ENCODE measurements at places on chromosomes 7 and 10.
A peak's percentile ranks its signal among the peaks of the same experiment; 100 is the strongest.

DNA sequence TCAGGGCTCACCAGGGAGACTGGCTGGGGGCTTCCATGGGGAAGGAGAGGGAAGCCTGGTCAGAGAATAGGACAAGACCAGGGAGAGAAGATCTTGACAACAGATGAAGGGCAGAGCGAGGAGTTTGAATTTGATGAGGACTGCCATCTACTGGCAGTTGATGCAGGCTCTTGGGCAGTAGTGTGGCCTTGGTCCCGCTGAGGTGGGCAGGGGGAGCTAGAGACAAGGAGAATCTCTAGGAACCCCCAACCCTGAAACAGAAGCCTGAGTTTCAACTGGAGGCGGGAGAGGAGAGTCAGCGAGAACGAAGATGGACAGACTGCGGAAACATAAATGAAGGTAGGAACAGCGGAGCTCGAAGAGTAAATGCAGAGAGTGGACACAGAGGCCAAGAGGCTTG is 81.0 kb downstream of the PPP1R3C start:
- DNase-seq = peak; percentile 82

GRCh38 chr7:75572396-75572795 is 80.3 kb downstream of the SPDYE5 start:
- no peak for DNase-seq

DNA sequence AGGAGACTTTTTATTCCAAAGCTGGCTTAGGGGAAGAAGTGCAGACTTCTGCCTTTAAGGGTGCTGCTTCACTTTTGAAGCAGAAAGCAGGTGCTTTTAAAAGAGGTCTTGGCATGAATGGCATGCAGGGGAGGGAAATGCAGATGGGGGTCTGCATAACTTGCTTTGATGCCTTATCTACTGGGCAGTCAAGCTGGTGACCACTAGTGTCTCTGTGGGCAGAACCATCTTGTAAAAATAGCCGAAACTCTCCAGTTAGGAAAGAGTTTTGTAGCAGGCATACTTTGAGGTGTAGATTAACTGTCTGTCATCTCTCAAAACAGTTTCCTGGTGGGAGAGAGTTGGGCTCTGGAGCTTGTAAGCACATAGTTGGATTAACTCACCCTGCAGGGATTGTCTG is 9.9 kb upstream of the CTNNA3 start:
- DNase-seq = no peak

DNA sequence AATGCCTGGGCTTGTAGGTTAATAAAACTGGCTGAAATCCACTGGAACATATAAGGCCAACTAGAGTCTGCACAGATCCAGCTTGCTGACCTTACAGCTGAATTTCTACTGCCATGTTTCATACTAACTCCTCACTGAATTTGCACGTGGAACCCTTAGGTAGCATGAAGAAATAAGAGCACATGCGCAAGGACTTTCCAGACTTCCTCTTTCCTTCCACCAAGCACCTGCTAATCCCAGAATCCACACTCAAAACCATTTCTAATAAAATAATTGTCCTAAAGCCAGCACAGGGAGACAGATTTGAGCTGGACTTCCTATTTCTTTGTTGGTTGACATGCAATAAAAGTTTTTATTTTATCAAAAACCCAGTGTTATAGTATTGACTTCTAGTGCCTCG is 46.8 kb downstream of the NPVF start:
- no peak for DNase-seq

GRCh38 chr10:84607523-84607922 is 279.1 kb downstream of the CCSER2 start:
- no peak for DNase-seq

DNA sequence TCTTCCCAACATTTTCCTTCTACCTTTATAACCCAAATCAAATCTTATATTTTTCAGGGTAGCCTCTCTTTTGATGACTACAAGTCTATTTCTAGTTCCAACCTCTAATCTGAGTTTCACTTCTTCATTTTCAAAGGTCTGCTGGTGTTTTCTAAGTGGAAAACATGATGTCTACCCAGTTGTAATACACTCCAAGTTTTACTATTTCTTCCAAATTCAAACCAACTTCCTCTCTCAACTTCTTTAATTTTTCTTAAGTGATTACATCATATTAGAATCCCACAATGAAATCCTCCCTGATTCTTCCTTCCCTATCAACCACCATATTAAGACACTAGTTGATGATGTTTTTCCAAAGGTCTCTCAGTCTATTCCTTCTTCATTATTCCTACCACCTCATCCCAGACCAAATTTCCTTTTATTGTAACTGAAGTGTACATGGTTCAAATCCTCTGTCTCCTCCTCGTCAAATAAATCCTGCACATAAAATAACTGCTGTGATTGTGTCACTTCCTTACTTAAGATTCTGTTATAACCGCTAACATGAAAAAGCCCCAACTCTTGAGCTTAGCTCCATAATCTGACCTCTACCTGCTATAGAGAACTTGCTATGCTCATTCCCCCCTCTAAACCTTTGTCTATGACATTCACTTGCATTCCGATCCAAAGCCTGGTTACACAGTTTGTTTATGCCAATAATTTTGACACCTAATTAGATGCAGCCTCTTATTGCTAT is 12.7 kb downstream of the TAS2R38 start:
- DNase-seq = no peak

DNA sequence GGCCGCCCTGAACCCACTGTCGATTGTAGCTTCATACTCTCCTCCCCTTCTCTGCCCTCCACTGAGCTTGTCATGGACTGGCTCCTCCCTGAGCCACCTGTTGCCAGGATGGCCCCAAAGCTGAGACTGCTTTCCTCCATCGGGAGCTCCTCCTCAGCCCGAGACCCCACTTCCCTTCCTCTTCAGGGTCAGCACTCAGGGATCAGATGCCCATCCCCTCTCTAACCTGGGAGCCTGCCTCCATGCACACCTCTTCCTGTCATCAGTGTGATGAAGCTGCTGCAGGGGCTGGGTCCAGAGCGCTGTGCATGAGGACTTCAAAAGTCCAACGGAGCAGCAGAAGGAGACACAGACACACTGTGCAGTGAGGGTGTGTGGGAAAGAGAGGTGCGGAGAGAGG is 201.1 kb downstream of the WDR37 start:
- DNase-seq = no peak

- DNase-seq = no peak
These were observed 313.3 kb downstream of the FGFR2 start for GRCh38 chr10:121284936-121285335.
